MM.1S (cell line): ENCODE measurements at places on chromosomes 3 and 15.

GRCh38 chr3:89107461-89108290, at the start of gene EPHA3:
Gene EPHA3, plus strand, starts transcription at chr3:89107621. Its CDS starts 128 bp downstream, at chr3:89107749.
- DNase-seq = peak; percentile 61

- no peak for DNase-seq
Observed at GRCh38 chr15:38809621-38810020, 245.0 kb upstream of the RASGRP1 start.

DNA sequence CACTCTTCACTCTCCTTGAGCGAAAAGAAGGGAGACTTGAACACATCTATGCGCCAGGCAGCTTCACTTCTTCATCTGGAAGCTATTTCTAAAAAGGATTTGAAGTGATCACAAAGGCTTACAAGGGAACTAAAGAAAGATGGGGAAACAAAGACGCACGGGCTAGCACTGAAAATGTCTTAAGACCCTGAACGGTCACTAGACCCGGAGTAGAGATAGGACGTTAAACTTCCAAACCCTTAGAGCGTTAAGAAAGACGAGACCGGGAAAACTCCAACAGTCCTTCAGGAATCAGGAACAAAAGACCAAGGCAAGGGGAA, 47.5 kb upstream of the EPHB3 start:
- no peak for DNase-seq

GRCh38 chr3:134600206-134600605, 50.6 kb downstream of the KY start:
- no peak for DNase-seq
